ENCODE measurements at places on chromosomes 11 and 22. TPM values are rescaled to one million over a fixed set of nuclear protein-coding genes. Genes with fewer than 3 reads are reported as not detected.

YAP1 gene
- polyA plus RNA-seq = 193 TPM

DDTL gene
- 7.6 TPM for polyA plus RNA-seq

RFPL2 gene
- polyA plus RNA-seq = 0.20 TPM

INTS4 gene
- 43.0 TPM for polyA plus RNA-seq

OSBP2 gene
- polyA plus RNA-seq = 5.6 TPM

FOLH1 gene
- polyA plus RNA-seq = 16.6 TPM

OR2D2 gene
- polyA plus RNA-seq = not detected

- DNase-seq = no peak
Observed at GRCh38 chr11:24833573-24833972, 336.7 kb downstream of the LUZP2 start.

GRCh38 chr11:115221461-115222069, 282.6 kb downstream of the CADM1 start:
- DNase-seq = no peak

- no peak for DNase-seq
Observed at GRCh38 chr11:114250180-114250579, 46.0 kb upstream of the NNMT start.

DNA sequence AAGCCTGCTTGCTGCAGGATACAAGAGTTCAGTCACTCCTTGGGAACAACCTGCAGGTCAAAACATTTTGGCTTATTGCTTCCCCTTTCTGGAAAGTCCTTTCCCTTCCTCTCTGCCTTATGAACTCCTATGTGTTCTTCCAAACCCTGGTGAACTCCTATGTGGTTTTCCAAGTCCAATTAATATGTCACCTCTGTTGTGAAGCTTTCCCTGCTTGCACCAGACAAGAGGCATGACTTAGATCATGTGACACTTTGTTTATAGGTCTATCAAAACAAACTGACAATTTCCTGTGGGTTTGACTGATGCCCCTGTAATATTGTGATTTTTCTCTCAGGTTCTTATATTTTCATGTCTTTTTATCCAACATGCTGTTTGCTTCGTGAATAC, 64.2 kb downstream of the ENDOD1 start:
- no peak for DNase-seq

DNA sequence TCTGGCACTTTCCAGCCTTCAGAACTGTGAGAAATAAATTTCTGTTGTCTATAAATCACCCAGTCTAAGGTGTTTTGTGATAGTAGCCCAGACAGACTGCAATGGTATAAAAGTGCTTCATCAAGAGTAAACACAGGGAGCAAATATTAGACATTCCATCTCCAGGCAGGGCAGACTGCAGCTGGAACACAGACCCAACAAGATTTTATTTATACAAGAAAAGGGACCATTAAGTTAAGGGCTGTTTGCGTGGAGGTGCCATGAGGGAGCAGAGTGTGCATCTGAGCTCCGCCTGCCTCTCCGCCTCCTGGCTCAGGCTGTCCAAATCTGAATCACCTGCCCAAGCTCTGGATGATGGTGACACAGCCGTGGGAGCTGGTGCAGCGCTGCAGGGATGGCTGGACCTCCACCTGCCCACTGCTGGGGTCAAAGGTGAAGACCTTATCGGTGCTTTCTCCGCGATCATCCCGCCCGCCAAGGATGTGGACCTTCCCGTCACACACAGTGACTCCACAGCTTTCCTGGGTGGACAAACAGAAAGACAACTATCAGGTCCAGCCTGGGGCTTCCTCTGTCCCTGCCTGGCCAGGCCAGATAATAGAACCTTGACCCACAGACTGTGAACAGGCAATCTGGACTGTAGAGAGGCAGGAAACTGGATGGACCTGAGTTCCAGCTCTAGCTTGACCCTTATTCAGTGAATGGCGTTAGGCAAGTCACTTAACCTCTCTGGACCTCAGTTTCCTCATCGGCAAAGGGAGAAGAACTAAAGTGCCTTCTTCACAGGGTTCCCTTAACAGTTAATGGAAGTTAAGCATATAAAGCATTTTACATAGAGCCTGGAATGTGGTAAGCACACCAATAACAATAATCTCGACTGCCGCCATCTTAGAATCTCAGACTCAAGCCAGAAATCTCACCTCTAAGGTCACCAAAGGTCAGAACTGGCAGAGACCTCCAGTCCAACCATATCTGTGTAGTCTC, 10.5 kb downstream of the KLHL35 start:
- no peak for DNase-seq

- no peak for DNase-seq
Observed at GRCh38 chr11:72637198-72637597, 37.0 kb downstream of the PDE2A start.

- no peak for DNase-seq
Observed at GRCh38 chr11:46309814-46310259, 32.4 kb downstream of the CREB3L1 start.

GRCh38 chr11:95453616-95454171, 222.7 kb upstream of the SESN3 start:
- DNase-seq = no peak

DNA sequence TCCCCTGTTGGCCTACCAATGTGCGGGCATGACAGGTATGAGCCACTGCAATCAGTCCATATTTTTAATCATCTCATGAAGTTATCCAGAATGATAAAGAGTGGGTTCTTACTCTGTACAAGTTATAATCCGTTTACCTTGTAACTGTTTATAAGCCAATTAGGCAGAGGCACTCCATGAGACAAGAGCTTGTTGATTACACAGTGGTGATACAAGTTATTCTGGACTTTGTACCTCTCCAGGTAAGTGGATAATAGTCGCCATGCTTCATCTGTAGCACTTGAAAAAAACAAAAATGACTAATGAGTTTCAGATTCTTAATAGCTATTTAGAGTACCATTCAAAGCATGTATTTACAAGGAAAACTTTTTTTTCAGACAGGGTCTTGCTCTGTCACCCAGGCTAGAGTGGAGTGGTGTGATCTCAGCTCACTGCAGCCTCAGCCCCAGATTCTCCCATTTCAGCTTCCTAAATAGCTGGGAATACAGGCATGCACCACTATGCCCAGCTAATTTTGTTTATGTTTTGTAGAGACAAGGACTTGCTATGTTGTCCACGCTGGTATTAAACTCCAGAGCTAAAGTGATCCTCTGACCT, 17.7 kb upstream of the FNBP4 start:
- no peak for DNase-seq

GRCh38 chr22:42717197-42717928, 3.3 kb downstream of the A4GALT start:
- DNase-seq = no peak
